Stimulated activated CD4-positive, alpha-beta T cell treated with anti-CD3 and anti-CD28 coated beads, Interleukin-2, amount 100 ng/mL, for 24 hours (primary cell): ENCODE measurements at places on chromosomes 16 and 17.

DNA sequence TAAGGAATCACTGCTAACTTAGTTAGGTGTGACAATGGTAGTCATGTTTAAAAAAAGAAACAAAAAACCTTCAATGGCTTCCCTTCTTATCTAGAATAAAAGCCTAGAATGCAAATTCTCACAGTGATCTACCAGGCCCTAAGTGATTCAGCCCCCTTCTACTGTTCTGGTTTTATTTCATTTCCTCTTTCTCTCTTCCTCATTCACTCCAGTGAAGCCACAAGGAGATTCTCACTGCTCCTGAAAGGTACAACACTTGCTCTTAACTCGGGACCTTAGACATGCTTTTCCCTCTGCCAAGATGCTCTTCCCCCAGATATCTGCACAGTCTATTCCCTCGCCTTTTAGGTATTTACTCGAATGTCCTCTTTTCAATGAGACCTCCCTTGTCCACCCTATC, 3.7 kb downstream of the PIGS start:
- no peak for DNase-seq

DNA sequence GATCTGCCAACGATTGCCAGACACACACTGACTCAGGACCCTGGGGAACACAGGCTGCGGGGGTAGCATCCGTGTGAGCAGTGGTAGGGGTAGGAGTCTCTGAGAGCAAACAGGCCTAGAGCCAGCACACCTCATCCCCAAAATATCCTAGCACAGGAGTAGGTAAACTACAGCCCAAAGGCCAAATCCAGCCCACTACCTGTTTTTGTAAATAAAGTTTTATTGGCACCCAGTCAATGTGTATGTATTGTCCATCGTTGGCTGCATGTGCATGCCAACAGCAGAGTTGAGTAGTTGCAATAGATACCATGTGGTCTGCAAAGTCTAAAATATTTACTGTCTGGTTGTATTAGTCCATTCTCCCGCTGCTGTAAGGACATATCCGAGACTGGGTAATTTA, 55.5 kb upstream of the GPRC5B start:
- no peak for DNase-seq

GRCh38 chr17:17728550-17729251, 47.4 kb downstream of the RAI1 start:
- DNase-seq = no peak

- DNase-seq = no peak
Measured at GRCh38 chr17:56973520-56973919, 4.4 kb upstream of the SCPEP1 start.

DNA sequence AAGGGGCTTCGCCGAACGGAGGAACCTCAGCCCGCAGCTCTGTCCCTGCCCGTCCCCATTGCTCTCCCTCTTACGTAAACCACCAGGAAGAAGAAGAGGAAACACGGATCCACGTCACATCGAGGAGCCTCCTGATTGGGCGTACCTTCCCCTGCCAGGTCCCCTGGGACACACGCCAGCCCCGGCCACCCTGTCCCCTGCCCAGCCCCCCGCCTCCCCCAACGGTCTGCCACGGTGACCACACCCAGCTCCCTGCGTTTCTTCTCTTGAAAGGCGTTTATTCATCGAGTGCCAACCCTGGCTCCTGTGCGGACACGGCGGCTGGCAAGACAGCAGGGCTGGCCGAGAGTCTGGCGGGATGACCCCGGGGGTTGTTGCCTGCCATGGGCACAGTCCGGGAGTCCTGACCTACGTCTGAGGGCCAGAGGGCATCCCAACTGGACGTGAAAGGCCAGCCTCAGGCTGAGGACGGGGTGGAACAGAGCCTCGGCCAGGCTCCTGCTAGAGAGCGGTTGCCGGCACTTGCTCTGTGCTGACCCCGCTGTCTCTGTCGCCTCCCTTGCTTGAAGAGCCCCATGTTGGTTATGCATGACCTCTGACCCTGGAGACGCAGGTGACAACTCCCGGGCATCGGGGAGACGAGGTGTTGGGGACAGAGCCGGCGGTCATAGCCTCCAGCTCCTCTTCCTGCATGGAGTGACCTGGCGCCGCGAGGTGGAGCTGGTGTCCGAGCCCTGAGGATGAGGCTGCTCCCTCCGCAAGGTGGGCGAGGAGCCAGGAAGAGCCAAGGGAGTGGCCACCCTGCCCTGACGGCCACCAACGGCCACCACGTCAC, 40.5 kb upstream of the ACSF3 start:
- no peak for DNase-seq

- DNase-seq = no peak
Measured at GRCh38 chr17:45425125-45425983, 7.3 kb downstream of the ARHGAP27 start.
